NCI-H345 (cell line): ENCODE measurements at places on chromosomes 3 and 15.

DNA sequence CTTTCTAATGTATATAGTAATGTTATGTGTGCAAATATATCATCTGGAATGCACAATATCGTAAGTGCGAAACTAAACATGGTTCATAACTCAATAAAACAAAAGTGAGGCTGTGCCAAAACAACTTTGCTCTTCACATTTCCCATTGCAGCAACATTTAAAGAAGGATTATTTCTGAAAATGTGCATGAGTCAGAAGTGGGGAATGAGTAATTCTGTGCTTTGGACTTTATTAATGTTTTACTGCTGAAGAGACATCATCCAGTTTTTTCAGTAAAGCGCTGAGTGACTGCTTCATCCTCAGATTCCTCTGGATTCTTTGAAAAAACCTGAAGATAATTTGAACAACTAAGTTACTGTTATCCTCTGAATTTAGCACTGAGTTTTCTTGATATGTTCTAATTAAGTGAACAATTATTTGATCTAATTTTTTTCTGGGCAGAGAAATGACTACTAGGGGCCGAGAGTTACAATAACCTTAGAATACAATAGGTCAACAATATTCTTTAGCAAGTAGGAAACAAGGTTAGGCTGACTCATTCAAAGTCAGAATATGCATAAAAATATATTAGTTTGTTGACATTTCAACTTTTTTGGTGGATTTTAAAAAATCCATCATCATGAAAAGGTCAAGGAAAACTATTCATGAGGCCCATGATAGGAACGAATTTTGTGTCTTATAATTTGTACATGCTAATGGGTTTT lies 20.0 kb upstream of the PLCL2 start:
- no peak for DNase-seq

- no peak for DNase-seq
Measured at GRCh38 chr3:25572336-25572735, 92.4 kb downstream of the TOP2B start.

GRCh38 chr15:76871930-76872329 lies 33.2 kb downstream of the SCAPER start:
- DNase-seq: no peak

GRCh38 chr3:146712806-146713205 lies 107.7 kb upstream of the PLSCR5 start:
- no peak for DNase-seq

DNA sequence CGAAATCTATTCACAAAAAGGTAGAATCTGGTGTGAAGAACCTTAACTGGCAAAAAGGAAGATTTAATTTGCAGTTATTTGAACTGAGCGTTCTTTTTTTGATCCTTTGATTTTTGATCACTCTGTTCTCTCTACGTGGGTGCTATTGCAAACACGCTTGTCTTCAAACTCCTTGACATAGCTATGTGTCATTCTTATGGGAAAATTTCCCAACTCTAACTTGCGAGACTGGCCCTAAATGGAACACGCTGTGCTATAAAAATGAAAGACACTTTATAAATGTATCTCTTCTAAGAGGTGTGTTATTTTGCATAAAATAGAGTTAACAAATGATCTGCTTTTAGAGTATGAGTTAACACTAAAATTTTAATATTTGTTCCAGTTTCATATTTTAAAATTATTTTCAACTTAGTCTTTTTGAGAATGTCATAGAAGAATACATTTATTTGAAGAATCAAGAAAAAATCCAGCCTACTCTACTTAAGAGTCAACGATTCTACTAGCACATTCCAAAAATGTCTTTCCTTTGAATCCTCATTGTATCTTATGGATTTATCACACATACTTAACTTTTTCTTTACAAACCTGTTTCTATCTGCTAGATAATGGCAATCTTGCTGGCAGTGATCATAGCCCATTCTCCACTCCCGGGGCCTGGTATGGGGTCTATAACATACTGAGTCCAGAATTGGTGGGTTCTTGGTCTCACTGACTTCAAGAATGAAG lies 610.0 kb upstream of the TBL1XR1 start:
- DNase-seq: no peak
